ENCODE measurements at places on chromosomes 11 and 22. TPM values are rescaled to one million over a fixed set of nuclear protein-coding genes. Genes with fewer than 3 reads are reported as not detected.

DNA sequence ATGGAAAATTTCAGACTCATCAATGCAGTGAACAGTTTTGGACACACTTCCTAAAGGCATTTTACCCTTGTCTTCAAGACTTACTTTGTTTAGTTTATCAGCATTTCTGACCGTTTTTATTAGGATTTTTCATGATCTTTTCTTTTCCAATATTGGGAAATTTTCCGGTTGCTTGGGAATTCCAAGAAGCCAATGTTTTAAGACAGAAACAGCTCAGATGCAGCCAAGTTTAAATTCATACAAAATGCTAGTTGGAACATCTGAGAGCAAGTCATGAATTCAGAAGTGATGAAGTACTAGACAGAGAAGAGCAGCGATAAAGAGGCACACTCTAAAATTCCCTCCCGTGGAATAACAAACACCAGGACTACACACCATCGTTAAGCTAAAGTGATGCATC, 68.6 kb downstream of the RAB38 start:
- no peak overlapping the region for H3K4me3 ChIP-seq
- no peaks in the 10 kb centered on the region for H3K36me3 ChIP-seq
- DNase-seq, result no peak
- no peaks in the 10 kb centered on the region for H3K27me3 ChIP-seq

DNA sequence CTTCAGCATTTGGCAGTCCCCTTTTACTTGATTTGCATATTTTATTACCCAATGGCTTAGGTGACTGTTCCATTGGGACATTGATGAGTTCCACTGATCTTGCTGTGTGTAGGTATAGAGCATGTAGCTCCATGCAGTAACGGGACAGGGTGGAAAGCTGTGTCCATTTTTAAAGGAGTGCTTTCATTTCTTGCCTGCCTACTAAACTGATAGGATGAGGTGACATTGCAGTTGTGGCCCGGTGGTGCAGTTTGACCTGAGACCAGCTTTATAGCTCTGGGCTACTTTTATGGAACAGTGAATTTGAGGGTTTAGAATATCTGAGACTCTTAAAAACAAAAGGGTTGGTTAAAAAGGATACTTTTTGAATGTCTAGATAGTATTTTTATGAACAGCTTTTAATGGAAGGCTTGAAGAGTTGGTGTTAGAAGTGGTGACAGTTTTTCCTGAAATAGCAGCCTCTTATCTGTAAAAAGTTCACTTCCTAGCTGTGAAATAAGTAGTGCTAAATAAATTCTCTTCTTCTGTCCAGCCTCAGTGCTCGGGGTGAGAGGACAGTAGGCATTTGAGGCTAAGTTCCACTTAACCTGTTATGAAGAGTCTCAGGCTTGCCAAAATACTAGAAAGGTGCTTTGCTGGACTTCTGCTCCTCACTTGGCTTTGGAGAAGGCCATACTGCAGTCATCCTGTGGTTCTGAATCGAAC, 27.0 kb downstream of the NAT10 start:
- DNase-seq, result no peak
- H3K36me3 ChIP-seq, result peaks cover 63% of the 10 kb centered on the region
- no peak overlapping the region for H3K4me3 ChIP-seq

Gene ENTHD1
- not detected for total RNA-seq

DNA sequence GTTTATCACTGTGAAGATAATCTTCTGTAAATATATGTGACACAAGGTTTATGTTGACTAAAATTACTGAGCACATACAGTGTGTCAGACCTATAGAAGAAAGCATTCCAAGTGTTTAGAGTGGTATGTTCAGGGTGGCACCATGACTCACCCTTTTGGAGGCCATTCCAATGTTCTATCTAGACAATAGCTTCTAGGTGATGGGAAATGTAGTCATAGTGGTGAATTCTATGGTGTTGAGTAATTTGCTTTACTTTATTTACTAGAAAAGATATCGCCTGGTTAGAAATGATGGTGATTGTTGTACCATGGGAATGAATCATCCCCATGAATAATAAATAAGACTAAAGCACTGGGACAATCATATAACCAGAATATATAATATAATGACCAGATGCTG, 72.9 kb upstream of the OR4C15 start:
- H3K27ac ChIP-seq, result no peak overlapping the region
- no peaks in the 10 kb centered on the region for H3K4me1 ChIP-seq
- H3K36me3 ChIP-seq, result no peaks in the 10 kb centered on the region
- H3K27me3 ChIP-seq, result no peaks in the 10 kb centered on the region

Gene SIK2
- total RNA-seq, result 40.1 TPM

GRCh38 chr11:74691755-74692154, 39.5 kb downstream of the CHRDL2 start:
- peaks cover 6% of the 10 kb centered on the region for H3K4me1 ChIP-seq
- no peak overlapping the region for H3K4me3 ChIP-seq
- H3K27me3 ChIP-seq, result no peaks in the 10 kb centered on the region
- no peak for DNase-seq

- peak; percentile 86 for DNase-seq
- no peaks in the 10 kb centered on the region for H3K36me3 ChIP-seq
- H3K27ac ChIP-seq, result peak within 1 kb of the TSS; percentile 32
- no peaks in the 10 kb centered on the region for H3K27me3 ChIP-seq
These were observed at the start of gene PLCB3 for GRCh38 chr11:64251016-64251752. TSS of gene PLCB3 (plus strand) at chr11:64251530. CDS start at chr11:64251650, 120 bp downstream.

DNA sequence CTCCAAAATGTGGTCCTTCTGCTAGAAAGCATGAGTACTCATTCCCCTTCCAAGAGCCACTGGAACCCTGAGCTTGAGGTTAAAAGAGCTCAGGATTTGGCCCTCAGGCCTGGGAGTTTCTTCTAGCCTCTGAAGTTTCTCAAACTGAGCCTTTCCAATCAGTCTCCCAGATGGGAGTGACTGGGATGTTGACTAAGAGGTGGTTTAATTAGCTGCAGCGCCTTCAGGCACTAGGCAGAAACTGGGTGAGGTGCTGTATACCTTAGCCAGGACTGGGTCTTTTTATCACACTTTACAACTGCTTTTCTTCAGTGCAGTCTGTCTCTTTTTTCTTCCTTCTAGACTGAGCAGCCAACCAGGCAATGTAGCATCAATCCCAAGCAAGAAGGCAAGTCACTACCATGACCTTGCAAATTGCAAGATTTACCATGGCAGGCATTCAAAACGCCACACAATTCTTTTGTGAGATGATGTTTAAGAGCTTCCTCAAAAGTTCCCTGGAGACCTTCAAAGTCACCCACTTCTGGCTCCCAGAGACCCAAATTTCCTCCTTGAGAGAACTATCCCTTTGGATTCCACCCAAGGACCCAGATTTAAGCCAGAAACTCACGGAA, 93.0 kb downstream of the SLC1A2 start:
- no peak for DNase-seq
- H3K27me3 ChIP-seq, result no peaks in the 10 kb centered on the region
- no peak overlapping the region for H3K27ac ChIP-seq
- H3K4me1 ChIP-seq, result no peaks in the 10 kb centered on the region

- H3K4me3 ChIP-seq, result no peak overlapping the region
- DNase-seq, result no peak
- no peaks in the 10 kb centered on the region for H3K36me3 ChIP-seq
- H3K27ac ChIP-seq, result no peak overlapping the region
These were observed 16.5 kb upstream of the CECR2 start for GRCh38 chr22:17352798-17353197.

GRCh38 chr11:133269267-133269666, 263.0 kb downstream of the OPCML start:
- H3K4me1 ChIP-seq, result no peaks in the 10 kb centered on the region
- no peak for DNase-seq
- no peak overlapping the region for H3K4me3 ChIP-seq
- no peaks in the 10 kb centered on the region for H3K36me3 ChIP-seq

- no peak for DNase-seq
- H3K36me3 ChIP-seq, result no peaks in the 10 kb centered on the region
- no peak overlapping the region for H3K4me3 ChIP-seq
- no peaks in the 10 kb centered on the region for H3K27me3 ChIP-seq
- no peaks in the 10 kb centered on the region for H3K4me1 ChIP-seq
These were observed 60.0 kb upstream of the NUP160 start for GRCh38 chr11:47908198-47908597.

Gene CCDC116
- total RNA-seq, result 0.22 TPM

DNA sequence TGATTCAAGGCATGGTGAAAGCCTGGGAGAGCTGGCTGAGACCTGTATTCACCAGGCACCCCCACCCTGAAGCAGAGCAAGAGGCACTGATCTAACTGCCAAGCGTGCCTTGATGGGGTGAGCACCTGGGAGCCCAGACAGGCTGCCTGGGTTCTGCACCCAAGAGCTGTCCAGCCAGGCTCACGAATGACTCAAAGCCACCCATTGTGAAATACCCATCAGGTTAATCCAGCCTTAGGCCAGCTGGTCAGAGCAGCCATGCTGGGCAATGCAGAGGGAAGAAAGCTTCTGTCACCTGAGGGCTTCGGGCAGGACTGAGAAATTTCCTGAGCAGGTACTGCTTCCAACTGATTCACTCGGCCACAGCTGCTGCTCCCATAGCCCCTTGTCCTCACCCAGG, 22.1 kb downstream of the THOC5 start:
- no peak overlapping the region for H3K4me3 ChIP-seq
- H3K27ac ChIP-seq, result no peak overlapping the region
- no peak for DNase-seq
- no peaks in the 10 kb centered on the region for H3K27me3 ChIP-seq
- peaks cover 50% of the 10 kb centered on the region for H3K36me3 ChIP-seq
- H3K4me1 ChIP-seq, result no peaks in the 10 kb centered on the region

Gene ACR
- total RNA-seq, result 1.6 TPM

Gene ACTN3
- total RNA-seq, result 0.16 TPM

- no peak for DNase-seq
- H3K36me3 ChIP-seq, result no peaks in the 10 kb centered on the region
- no peak overlapping the region for H3K4me3 ChIP-seq
- H3K27ac ChIP-seq, result no peak overlapping the region
- no peaks in the 10 kb centered on the region for H3K27me3 ChIP-seq
These were observed 114.8 kb upstream of the FIBIN start for GRCh38 chr11:26878959-26879581.

DNA sequence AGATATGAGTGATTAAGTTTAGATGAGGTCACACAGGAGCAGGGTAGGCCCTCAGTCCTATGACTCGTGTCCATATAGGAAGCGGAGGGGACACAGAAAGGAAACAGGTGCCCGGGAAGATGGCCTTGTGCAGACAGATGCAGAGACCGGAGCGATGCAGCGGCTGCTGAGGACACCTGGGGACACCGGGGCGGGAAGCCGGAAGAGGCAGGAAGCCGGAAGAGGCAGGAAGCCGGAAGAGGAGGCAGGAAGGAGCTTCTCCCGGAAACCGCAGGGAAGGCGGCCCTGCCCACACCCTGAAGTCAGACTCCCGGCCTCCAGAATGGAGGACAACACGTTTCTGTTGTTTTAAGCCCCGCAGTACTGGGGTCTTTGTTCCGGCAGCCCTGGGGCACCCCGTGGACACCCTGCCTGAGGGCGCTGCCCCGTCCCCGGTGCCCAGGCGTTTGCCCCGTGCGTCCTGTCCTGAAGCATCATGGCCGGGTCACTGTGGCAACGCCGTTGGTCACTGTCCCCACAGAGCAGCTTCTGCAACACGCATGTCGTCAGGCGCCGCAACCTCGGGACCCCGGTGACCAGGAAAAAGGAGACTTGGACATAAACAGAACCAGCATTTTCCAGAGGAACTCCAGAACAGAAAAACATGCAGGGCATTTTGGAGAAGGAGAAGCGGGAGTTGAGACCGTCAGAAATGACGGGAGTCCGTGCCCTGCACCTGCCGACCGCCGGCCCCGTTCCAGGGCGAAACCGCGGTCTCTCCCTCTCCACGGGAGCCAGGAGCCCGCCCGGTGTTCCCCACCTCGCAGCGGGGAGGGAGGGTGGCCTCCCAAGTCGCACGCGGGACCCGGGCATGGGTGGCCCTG, 103.4 kb downstream of the BRD1 start:
- no peak overlapping the region for H3K27ac ChIP-seq

Gene TSGA10IP
- total RNA-seq, result not detected

- H3K4me1 ChIP-seq, result no peaks in the 10 kb centered on the region
- DNase-seq, result no peak
- no peaks in the 10 kb centered on the region for H3K36me3 ChIP-seq
- H3K27me3 ChIP-seq, result no peaks in the 10 kb centered on the region
- H3K4me3 ChIP-seq, result no peak overlapping the region
These were observed 15.2 kb downstream of the PRR33 start for GRCh38 chr11:1876361-1877063.

DNA sequence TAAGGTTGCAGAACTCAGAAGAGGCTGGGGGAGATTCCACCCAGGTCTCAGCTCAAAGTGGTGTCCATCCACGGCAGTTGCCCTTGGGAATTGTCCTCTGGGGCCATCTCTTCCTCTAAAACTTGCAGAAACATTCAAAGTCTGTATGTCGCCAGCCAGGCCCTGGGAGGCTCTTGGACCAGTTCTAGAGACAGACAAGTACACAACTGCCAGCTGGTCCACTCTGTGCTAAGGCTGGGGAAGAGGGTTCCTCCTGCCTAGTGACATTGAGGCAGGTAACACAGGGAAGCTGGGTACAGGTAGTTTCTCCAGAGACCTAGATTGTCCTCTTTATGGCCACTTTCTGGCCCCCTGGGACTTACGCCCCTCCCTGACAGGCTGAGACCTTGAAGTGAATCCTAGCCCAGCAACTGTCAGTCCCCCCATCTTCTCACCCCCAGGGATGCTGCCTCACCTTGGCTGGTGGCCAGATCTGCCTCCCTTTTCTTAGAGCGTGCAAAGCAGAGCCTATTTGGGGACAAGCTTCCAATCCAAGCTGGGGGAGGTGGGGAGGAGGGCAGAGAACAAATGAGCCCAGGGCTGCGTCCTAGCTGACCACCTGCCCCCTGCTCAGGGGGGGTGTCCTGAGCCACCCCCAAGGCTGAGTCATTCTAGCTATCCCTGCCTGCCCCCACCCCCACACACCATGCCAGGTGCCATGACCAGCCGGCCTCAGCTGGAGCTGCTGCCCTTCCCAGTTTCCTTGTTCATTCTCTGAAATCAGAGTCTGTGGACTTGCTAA, 8.4 kb downstream of the FAM83F start:
- no peak for DNase-seq
- H3K27me3 ChIP-seq, result no peaks in the 10 kb centered on the region
- H3K4me3 ChIP-seq, result no peak overlapping the region
- peak overlapping the region; percentile 5 for H3K27ac ChIP-seq

Gene SPDYC
- total RNA-seq, result not detected

DNA sequence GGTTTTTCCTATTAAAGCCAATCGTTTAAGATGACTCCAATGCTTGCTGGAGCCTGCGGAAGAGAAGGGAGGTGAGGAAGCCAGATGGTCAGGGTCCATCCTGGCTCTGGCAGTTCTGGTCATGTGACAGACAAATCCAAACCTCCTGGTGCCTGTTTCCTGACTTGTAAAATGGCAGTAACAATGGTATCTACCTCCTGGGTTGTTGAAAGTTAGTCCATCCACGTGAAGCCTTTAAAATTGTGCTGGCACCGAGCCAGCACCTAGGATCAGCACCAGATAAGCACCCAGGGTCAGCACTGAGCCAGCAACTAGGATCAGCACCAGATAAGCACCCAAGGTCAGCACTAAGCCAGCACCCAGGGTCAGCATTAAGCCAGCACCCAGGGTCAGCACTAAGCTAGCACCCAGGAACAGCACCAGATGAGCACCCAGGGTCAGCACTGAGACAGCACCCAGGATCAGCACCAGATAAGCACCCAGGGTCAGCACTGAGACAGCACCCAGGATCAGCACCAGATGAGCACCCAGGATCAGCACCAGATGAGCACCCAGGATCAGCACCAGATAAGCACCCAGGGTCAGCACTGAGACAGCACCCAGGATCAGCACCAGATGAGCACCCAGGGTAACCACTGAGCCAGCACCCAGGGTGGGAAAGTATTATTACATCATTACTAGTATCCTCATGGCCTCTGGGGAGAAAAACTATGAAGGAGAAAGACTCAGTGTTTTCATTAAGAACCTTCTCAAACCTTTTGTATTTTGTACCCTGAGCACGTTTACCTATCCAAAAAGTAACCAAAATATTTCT, 17.2 kb downstream of the KIAA0930 start:
- no peak for DNase-seq
- no peak overlapping the region for H3K4me3 ChIP-seq
- H3K36me3 ChIP-seq, result no peaks in the 10 kb centered on the region
- H3K27ac ChIP-seq, result no peak overlapping the region
- no peaks in the 10 kb centered on the region for H3K4me1 ChIP-seq

Gene KREMEN1
- 16.2 TPM for total RNA-seq

Gene TNNT3
- total RNA-seq, result 0.60 TPM
